ENCODE measurements at places on chromosomes 12 and 14. TPM values are rescaled to one million over a fixed set of nuclear protein-coding genes. Genes with fewer than 3 reads are reported as not detected.

Gene SMCO2
- polyA plus RNA-seq: 0.23 TPM

Gene RNU4-1
- not detected for polyA plus RNA-seq

Gene ASB2
- 0.51 TPM for polyA plus RNA-seq

Gene KRT7
- 64.3 TPM for polyA plus RNA-seq

Gene BDKRB1
- polyA plus RNA-seq: 0.33 TPM

Gene CLEC2A
- not detected for polyA plus RNA-seq

Gene PSMB11
- polyA plus RNA-seq: not detected

Gene YLPM1
- 94.0 TPM for polyA plus RNA-seq

Gene CLEC12A
- 0.96 TPM for polyA plus RNA-seq

Gene MGP
- 52.6 TPM for polyA plus RNA-seq

Gene CLEC6A
- 0.10 TPM for polyA plus RNA-seq

Gene AQP6
- polyA plus RNA-seq: 15.4 TPM

Gene LIN7A
- polyA plus RNA-seq: 22.4 TPM

Gene ITPR2
- 13.7 TPM for polyA plus RNA-seq

Gene SMCO3
- polyA plus RNA-seq: 2.2 TPM

Gene MYF6
- polyA plus RNA-seq: not detected

Gene P2RX2
- polyA plus RNA-seq: 1.6 TPM

Gene DCAF11
- polyA plus RNA-seq: 92.8 TPM

Gene RDH5
- 41.4 TPM for polyA plus RNA-seq

Gene RPS6KL1
- 1.9 TPM for polyA plus RNA-seq

Gene TOMM20L
- polyA plus RNA-seq: 2.8 TPM

Gene ASCL1
- not detected for polyA plus RNA-seq

Gene PRPH
- polyA plus RNA-seq: 0.30 TPM

Gene PPP1R1A
- polyA plus RNA-seq: 61.5 TPM

Gene SERPINA1
- polyA plus RNA-seq: 105 TPM

Gene KCNH3
- polyA plus RNA-seq: 6.7 TPM

Gene CTDSP2
- 259 TPM for polyA plus RNA-seq

Gene KRT8
- polyA plus RNA-seq: 234 TPM

Gene SERPINA10
- polyA plus RNA-seq: 0.31 TPM

Gene GPX2
- polyA plus RNA-seq: 1.1 TPM

Gene BMP4
- 54.4 TPM for polyA plus RNA-seq

Gene DPPA3
- polyA plus RNA-seq: not detected

Gene HOXC12
- polyA plus RNA-seq: not detected

Measured in renal pelvis (tissue), 12 donors.